ENCODE measurements at places on chromosomes 1 and 21.

DNA sequence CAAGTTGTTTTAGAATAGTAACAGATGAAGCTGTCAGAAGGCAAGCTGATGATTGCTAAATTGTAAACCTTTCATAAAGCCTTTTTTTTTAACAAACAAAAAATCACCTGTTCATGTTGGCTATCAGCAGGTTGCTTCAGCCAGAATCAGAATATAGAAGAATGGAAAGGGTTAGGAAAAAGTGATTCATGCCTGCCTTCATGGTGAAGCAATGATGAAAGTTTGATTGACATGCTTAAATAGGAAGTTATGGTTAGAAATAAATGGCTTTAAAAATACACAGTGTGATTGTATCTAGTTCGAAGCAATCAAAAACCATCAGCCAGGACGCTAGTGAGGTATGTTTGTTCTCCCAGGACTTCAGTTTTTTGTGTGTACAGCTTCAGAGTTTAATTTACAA lies 37.9 kb downstream of the GABPA start:
- no peak for DNase-seq

- no peak for DNase-seq
Observed at GRCh38 chr1:104706631-104707147, 957.0 kb downstream of the AMY1C start.

DNA sequence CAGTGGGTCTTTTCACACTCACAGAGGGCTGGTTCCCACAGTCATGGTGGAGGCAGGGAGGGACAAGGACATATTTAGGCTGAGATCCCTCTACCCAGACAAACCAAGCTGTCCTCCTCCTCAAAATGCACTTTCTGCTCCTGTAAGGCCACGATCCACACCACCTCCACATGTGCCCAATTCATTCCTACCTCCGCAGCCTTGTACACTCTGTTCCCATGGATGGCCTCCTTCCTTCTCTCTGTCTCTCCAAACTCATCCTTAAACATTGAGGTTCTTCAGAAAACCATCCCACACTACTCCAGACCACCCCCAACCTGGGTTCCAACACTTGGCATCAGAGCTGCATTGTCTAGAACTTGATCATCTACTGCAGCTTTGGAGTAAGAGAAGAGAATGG lies 404.3 kb upstream of the BEND5 start:
- no peak for DNase-seq

DNA sequence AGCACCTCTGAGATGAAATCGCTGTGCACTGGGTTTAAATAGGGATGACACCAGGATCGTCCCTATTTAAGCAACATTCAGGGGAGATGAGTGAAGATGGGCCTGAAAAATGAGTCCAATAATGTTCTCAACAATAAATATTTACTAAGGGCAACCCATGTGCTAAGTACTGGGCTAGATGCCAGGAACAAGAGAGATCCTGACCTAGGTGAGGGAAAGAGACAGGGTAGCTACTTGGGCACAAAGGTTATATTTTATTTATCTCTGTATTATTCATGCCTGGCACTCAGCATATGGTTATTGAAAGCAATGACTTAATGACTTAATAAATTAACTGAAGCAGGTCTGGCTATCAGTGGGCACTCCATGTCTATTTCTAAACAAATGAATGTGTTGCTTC lies 27.4 kb upstream of the AVPR1B start:
- DNase-seq: no peak

DNA sequence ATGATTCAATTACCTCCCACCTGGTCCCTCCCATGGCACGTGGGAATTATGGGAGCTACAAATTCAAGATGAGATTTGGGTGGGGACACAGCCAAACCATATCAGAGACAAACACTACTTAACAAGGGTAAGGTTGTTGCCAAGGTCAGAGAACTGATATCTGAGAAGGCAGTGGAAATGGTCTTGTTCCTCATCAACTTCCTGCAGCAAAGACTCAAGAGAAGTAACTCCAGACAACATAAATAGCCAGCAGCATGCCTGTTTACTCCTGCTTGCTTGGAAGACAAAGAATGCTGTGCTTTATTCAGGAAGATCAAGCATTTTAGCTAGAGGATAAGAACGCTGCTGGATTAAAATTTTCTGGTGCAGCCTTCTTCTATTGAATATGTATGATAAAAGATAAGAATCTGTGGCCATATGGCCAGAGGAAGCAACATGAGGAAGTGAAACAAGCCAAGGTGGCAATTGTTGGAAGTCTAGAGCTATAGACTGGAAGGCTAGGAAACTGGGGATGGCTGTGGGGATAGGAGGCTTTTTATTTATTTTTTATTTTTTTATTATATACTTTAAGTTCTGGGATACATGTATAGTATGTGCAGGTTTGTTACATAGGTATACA lies 36.4 kb downstream of the DDAH1 start:
- DNase-seq: no peak

GRCh38 chr1:47611992-47612391 lies 174.1 kb downstream of the FOXD2 start:
- no peak for DNase-seq

- no peak for DNase-seq
Observed at GRCh38 chr1:64539781-64540218, 69.9 kb downstream of the CACHD1 start.

DNA sequence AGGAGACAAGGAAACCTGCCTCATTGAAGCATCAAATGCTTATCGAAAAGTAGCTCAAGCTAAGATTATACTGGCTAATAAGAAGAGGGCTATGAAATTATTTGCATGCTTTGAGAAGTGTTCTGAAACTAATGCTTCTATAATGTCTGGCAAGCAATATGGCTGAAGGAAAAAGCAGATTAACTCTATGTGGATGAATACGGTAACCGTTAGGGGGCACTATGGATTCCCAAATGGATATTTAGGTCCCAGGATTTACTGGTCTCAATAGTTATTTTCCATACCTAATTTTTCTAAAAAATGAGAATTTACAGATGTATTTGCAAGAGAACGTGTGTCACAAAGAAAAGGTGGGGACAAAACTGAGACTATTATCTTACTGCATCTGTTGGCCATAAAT lies 34.6 kb upstream of the RRP15 start:
- no peak for DNase-seq

GRCh38 chr21:34857122-34857713 lies 188.4 kb downstream of the CLIC6 start:
- no peak for DNase-seq

GRCh38 chr1:155499953-155500639 lies 62.5 kb downstream of the ASH1L start:
- no peak for DNase-seq

- no peak for DNase-seq
Observed at GRCh38 chr1:99365141-99365540, 100.8 kb downstream of the PLPPR4 start.

- no peak for DNase-seq
Observed at GRCh38 chr1:24857507-24858133, 72.5 kb downstream of the RUNX3 start.

DNA sequence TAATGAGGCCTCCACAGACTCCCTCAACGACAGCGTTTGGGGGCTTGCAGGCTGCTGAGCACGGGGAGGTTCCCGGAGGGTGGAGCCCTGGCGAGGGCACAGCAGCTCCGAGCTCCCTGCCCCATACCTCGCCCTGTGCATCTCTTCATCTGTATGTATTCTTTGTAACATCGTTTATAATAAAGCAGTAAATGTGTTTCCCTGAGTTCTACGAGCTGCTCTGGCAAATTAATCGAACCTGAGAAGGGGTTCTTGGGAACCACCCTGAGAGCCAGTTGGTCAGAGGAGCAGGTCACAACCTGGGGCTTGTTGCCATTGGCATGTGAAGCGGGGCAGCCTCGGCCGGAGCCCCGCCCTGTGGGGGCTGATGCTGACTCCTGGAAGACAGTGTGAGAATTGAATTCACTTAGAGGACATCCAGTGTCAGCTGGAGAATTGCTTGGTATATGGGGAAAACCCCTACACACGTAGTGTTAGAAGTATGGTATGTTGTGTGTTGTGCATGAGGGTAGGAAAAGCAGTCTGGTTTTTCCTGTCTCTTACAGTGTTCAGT lies 11.5 kb downstream of the SLC37A1 start:
- no peak for DNase-seq

DNA sequence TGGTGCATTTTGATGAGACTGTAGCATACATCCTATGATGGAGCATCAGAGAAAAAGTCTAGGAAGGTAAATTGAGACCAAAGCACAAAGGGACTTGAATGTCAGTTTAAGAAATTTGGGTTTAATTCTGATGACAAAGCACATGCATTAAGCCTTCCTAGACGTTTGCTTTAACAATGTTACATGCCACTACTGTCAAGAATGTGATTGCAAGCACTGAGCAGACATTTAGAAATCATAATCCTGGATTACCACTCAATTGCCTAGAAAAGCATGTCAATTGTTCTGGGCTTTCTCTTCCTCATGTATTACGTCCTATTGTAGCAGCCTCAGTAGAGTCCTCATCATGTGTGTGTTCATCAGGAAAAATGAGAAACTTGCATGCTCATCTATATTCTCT lies 117.1 kb downstream of the ZNF281 start:
- DNase-seq: no peak

DNA sequence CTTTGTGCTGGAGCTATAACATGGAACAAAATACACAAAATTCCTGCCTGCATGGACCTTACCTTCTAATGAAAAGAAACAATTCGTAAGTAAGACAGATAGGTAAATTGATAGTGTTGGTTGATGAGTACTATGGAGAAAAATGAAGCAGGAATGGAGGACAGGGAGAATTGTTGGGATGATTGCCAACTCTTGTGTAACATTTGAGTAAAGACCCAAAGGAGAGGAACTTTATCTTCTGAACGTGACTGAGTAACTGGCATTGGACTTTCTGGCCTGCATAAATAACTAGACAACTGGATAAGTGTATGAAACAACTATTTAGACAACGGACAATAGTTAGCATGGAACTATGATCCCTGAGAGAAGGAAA lies 6.8 kb upstream of the EFCAB14 start:
- DNase-seq: no peak

DNA sequence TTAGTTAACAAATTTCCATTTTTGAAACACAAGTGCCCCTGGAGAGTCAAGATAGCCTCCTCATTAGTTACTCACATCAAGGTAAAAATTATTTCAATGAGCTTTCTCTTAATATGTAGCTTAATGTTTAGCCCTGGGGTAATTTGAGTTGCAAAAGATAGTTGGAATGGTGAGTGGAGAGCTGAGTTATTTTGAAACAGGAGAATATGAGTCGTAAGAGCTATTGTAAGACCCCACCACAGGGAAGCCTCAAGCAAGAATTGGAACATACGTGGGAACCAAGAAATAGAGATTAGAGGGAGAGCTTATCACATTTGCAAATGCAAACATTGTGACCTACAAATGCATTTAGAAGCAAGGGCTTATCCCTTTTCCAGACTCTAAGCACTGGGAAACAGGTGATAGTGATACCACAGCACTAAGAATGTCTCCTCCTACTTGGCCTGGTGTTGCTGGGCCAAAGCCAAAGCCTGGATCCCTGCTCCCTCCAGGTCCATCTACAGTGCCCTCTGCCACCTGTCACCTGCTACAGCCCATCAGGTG lies 635.1 kb downstream of the PTPRC start:
- DNase-seq: no peak

DNA sequence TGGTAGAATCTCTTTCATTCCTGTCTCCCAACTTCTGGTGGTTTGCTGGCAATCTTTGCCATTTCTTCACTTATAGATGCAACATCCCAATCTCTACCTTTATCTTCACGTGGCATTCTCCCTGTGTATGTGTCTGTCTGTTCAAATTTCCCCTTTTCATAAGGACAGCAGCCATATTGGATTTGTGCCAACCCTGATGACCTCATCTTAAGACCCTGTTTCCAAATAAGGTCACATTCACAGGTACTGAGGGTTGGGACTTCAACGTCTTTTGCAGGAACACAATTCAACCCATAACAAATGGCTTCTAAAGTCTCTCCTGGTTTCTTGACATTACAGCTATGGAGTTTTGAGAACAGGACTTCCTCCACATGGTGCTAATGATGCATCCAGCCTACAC lies 84.5 kb upstream of the OLIG2 start:
- DNase-seq: no peak

DNA sequence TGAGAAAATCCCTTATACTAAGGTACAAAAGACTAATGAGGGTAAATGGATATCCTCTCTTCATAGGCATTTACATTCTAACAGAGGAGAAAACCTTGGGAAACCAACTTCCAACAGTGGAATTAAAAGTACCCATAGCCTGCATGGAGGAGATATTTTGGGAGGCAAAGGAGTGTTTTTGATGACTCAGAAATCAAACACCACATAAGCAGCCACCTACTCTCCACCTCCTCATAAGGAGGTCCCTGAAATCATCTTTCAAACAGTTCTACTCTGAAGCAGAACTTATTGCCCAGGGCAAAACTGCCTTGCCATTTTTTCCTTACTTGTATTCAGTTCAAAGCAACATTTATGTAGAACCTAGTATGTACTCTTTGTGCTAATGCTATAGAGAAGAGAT lies 211.3 kb downstream of the KCNH1 start:
- no peak for DNase-seq

DNA sequence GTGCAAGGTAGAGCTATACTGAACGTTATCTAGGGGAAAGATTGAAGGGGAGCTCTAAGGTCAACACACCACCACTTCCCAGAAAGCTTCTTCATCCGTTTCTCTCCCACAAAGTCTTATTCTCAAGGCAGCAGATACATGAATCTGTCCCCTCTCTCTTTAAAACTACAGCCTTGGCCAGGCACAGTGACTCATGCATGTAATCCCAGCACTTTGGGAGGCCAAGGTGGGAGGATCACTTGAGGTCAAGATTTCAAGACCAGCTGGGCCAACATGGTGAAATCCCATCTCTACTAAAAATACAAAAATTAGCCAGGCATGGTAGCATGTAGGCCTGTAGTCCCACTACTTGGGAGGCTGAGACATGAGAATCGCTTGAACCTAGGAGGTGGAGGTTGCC lies 8.1 kb downstream of the CYP4X1 start:
- DNase-seq: no peak

DNA sequence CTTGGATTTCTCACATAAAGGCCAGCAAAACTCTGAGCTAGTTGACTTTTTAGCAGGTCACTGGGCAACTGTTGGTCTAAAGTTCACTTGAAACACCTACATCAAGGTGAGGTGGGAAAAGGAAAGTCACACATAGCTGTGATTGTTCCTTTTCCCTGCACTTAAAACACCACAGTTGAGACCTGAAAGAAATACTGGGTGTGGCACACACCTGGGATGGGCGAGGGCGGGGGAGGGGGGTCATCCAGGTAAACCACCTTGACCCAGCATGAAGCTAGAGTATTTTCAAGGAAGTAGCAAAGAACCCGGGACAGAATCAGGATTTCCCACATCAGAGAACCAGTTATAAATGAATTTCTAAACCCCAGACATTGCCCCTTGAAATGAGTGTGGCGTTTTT lies 26.4 kb downstream of the ZNF697 start:
- DNase-seq: no peak

DNA sequence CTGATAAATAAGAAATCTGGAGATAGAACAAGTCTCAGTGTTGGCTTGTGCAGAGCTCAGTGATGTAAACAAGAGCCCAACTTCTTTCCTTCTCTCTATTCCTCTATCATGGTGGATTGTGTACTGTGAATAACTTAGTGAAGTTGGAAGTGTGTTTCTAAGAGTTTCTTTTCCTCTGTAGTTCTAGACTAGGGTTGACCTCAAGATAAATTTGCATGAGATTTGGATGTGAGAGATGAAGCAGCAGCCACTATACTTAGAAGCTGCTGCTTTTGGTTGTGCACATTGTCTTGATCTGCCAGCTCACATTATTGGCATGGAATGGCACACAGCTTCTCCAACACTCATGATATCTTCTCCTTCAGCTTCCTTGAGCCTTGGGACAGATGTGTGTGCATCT lies 198.9 kb upstream of the ZP4 start:
- DNase-seq: no peak

GRCh38 chr21:42366292-42367010 lies at the start of gene TFF1:
TFF1 (minus strand) TSS chr21:42366535; CDS start chr21:42366495, 40 bp downstream.
- DNase-seq: no peak

All from activated CD4-positive, CD25-positive, alpha-beta regulatory T cell (primary cell).